ENCODE measurements at places on chromosomes 3 and 15.

DNA sequence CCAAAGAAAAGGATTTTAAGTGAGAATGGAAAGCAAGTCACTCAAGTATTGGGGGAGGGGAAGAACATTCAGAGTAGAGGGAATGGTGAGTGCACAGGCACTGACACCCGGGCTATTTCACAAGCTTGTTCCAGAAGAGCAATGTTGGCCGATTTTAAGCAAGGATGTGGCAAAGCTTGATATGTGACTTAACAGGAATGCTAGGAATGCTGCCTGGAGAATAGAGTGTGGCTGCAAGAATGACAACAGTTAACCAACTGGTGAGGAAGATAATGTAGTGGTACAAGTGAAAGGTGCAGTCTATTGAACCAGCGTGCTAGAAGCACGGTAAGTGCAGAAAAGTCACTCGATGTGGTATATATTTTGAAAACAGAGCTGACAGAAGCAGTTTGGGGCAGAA, 6.2 kb upstream of the CCDC80 start:
- DNase-seq, result no peak

DNA sequence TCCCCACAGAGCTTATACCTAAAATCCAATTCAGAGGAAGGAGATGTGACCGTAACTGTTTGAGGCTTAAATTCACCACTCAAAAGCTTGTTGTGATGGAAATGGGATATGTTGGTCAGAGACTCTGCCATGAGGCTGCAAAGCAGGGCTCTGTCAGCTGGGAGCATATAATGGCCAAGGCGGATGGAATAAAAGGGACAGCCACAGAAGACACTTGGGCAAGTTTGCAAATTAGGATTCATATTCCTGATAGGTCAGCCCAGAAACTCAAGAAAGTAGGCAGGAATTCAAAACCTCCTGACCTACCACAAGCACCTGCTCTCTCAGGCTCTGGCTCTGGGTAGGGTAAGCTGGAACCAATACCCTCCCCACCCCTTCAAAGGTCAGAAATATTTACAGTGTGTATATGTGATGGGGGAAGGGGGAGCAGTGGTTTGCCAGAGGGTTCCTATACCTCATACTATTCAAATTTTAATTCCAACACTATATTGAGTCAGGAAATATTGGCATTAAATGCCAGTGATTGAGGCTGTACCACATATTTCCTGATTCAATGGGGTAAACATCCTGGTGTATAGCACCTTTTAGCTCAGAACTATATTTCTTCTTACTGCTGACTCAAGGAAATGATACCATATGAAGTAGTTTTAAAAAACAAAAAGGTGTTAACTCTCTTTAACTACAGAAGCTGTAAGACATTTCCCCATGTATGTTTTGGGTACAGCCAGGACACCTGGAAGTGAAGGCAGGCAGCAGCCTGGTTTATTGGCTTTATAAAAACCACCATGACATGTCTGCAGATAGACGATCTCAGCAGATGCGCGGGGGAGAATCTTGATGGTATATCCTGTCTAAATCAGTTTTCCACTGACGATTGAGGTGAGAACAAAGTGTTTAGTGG, 19.2 kb downstream of the FYCO1 start:
- peak; percentile 9 for DNase-seq

DNA sequence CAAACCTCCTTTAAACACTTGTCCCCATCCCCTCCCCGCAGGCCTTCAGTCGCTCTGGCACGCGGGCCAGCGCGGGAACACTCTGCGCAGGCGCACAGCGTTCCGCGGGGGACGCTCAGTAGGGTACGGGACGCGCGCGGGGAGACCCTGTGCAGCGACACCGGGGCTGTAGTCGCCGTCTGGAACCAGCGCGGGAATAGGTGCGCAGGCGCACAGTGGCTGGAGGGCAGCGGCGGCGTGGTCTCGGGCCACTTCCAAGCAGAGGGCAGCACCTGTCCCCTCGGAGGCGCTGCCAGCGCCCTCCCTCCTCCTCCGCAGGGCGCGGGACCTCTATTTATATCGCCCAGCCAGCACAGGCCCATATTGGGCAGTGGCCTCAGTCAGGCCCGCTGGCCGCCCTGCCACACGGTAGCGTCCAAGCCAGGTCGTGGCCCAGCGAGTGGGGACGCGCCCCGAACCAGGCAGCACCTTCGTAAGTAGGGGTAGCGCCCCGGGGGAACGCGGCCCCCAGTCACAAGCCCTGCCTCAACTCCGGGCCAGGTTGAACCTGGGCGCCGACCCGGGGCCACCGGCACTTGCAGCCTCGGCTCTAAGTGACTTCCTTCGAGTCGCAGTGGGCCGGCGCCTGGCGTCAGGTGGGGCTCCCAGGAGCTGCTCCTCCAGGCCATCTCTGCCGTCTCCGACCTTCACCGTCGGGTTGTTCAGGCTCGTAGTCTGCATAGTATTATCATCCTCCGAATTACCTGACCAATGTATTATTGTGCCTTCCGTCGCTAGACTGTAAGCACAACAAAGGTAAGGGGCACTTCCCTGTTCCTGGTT, at the start of gene KBTBD12:
Gene KBTBD12 (plus strand): TSS at position 118 of the 822 bp plus-strand sequence. CDS start 7,830 bp downstream, outside the sequence.
- DNase-seq, result no peak

DNA sequence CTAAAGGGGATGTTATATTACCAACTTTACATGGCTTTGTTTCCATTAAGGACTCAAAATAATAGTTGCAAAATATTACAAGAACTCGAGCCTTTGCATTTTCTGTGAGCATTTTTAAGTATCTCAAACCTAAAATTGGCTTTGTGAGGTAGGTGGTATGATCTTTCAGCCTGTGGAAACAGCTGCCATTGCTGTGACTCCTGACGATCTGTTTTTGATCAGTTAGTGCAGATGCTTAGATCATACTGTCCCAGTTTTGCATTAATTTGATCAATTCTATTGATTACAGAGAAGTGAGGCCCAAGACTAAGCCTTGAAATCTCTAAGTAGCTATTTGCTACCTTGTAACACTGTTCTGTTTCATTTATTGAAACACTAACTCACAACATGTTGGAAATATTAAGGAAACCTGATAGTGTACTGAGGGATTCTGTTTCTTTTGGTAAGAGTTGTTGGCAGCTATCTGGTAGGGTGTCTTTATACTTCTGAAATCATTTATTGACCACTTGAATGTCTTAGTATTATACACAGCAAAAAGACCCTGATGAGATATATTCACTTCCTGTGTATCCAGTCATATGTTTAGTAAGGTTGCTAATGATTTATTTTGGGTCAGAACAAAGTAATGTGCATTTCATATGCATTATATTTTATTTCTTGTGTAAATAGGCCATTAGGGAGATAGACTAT, 14.8 kb downstream of the SKIL start:
- no peak for DNase-seq

DNA sequence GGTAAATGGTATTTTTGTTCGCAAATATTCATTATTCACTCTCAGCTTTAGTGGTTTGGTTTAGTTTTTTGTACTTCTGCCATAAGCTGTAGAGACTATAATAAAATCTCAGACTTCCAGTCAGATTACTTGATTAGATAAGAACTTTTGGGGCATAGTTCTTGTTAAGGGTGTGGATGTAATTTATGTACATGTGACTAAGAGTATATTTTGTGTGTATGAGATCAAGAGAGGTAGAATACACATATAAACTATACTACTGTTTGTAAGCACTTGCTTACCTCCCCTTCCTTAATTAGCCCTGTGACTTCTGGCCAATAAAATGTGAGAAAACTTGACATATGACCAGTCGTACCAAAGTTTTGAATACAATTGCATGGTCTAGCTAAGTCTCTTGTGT, 12.0 kb downstream of the CNTN3 start:
- DNase-seq, result no peak

GRCh38 chr3:172649987-172650386, 60.9 kb downstream of the NCEH1 start:
- DNase-seq, result no peak

DNA sequence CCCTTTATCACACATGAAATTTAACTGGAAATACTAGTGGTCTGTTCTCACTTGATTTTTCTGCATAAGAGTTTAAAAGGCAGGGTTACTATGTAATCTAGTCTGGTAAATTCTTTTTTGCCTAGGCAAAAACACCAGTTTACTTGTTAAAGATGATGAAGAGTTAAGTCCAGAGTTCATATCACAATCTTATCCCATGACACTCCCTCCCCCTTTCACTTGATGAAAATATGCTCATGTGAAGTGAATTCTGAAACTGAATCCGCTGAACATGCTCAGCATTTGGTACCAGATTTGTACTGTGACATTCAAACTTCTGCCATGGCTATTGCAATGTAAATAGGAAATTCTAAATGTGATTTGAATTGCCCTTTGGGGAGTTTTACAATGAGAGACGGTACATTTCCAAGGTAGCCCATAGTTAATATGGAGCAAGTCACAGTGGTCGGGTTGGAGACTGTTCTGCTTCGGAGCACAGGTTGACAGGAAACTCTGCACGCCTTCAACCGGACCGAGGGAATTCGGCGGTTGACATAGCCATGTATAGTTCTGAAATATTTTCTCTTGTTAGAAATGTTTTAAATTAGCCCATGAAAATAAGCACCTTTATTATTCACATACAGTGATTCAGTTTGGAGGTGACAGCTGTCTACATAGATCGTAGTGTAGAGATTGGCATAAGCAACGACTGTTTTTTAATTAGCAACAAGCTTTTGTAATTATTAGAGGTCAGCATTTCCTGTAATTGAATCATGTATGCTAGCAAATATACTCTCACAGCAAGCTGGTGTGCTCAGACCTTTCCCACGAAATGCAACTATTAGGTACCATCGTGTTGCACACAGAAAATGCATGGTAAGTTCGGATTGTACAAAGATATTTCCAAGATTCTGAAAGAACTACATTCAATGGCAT, 768.6 kb upstream of the GOLIM4 start:
- no peak for DNase-seq

- DNase-seq, result no peak
Observed at GRCh38 chr3:196159952-196160804, 51.0 kb downstream of the ZDHHC19 start.

GRCh38 chr15:47506329-47507100, 210.8 kb upstream of the SEMA6D start:
- DNase-seq, result no peak

DNA sequence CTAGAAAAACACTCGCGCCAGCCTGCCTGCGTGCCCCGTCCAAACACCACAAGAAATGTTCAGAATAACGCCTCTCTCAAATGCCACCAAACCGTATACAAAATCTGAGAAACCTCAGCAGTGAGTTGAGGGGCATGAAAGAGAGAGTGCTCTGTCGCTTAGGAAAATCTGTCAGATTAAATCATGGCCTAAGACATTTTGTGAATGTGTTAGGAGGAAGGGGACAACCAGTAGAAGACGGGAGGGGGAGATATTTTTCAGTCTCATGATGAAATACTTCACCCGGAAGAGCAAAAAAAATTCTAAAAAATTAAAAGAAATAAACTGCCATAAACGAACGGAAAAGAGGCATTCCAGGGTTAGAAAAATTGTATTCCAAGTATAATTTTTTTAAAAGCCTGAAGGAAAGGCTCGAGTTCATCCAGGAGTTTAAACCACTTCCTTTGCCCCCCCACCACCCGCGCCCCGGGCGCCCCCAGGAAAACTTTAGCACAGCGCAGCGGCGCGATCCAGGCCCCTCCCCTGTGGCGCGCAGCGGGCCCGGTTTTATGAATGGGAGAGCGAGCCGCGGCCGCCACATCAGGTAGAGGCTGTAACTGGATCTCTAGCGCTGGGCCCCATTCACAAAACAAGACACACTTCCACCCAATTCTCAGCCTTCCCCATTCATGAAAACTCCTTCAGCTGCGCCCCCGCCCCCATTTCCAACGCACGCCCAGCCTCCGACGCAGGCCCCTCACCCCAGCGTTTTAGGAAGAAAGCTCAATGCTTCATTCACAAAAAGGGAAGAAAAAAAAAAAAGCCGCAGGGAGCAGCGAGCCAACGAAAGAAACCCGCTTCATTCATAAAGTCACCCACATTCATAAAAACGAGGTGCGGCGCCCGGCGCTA, 1.4 kb downstream of the ETV5 start:
- DNase-seq, result no peak

Measured in stimulated activated CD8-positive, alpha-beta memory T cell treated with anti-CD3 and anti-CD28 coated beads, Interleukin-15, amount 100 ng/mL, for 4 hours (primary cell).